Eye (tissue), 1 donor: ENCODE measurements at places on chromosomes 5 and 9.

GRCh38 chr5:151581812-151582583, 9.1 kb downstream of the FAT2 start:
- no peak for DNase-seq

DNA sequence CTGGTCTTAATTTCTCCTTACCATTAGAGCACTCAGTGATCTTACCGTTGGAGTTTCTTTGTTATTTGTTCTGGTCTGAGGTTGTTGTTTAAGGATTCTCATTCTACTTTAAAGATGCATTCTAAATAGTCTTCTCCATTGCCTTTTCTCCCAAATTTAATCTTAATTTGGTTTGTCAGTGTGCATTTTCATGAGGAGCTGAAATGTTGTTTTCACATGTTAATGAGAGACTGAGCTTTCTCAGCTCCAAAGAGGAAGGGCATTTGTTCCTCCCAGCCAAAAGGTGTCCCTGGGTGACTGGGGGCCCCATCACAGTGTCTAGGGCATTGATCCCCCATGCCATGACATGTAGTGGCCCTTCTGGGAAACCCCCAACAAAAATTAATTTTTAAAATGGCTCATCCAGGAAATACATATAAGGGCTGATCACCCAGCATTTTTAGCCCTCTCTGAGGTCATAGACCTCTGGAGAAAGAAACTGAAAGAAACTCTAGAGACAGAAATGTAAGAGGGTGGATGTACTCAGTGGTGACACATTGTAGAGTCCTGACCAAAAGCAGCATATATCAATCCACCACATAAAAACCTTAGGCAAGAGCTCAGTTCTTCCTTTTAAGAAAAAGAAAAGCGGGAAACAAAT, 240.4 kb upstream of the RAI14 start:
- no peak for DNase-seq

- DNase-seq, result no peak
Measured at GRCh38 chr5:72093217-72093616, 14.1 kb upstream of the MAP1B start.

DNA sequence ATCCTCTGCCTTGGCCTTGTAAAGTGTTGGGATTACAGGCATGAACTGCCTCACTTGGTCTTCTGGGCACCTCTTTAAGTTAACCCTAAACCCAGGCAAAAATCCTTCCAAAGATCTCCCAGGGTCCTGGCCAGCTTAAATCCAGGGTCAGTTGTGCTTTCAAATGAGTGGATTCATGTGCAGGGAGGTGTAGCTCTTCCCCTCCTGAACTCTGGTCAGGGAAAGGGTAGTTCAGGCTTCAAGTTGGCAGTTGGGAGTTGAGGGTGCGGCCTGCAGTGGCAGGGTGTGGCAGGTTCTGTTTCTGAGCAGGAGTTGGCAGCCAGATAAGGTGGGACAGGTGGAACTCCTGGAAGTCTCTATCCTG, 3.6 kb downstream of the HNRNPAB start:
- no peak for DNase-seq

GRCh38 chr9:134560654-134561053, 80.9 kb upstream of the COL5A1 start:
- DNase-seq, result no peak

DNA sequence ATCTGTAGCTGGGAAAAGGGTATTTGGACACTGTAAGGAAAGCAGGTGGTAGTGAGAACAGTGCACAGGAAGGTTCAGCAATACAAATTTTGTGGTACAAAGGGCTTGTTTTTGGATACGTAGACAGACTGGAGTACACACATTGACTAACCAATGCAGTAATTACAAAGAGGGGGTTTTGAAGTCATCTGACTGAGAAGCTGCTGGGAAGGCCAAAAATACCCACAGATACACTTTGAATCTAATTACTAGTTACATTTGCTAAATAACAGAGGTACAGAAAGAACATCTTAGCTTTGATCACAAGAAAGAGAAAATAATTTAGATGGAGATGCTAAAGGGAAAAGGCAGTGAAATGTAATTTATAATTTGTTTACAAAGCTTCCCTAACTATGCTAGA, 45.9 kb downstream of the PKD2L2 start:
- DNase-seq, result no peak

DNA sequence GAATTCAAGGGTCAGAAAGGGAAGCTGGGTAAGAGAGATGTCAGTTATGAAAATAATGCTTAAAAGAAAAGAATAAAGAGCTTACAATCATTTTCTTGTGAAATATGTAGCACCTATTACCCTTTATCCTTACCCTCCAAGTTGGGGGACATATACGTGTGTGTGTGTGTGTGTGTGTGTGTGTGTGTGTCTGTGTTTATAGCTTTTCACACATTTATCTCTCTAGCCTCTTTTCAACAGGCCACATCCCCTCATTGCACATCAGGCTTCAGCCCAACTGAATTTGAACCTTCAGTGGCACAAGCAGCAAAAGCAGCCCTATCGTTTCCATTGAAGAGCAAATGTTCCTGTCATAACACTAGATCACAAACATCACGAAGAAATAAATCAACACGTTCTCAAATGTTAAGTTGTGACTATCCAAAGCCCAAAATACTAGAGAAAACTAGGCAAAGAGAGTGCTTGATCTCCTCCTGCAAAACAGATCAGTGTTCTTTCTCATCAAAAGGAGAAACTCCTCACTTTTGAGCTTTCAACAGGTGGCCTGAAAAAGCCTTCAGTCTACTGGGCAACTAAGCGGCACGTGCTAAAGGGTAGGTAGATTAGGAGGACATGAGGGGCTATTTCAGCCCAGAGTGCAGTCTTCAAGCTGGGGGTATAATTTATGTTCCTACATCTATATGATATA, 416.4 kb downstream of the EFNA5 start:
- DNase-seq, result no peak

DNA sequence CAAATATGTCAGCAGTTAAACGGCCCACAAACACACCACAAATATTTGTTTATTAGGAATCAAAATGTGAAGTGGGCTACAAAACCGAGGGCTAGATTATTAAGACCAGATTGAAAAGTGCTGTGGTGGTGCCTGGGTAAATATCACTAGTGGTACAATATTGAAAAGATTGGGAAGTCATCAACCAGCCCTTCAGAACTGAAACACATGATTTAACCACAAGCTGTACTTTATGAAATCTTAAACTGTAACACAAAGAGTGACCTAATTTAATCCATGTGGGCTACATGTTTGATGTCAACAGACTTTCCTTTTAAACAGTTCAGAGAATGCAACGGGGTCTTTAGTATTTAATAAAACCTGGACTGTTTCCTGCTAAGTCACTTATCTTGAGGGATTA, 182.3 kb downstream of the SPATA31D1 start:
- peak; percentile 64 for DNase-seq

DNA sequence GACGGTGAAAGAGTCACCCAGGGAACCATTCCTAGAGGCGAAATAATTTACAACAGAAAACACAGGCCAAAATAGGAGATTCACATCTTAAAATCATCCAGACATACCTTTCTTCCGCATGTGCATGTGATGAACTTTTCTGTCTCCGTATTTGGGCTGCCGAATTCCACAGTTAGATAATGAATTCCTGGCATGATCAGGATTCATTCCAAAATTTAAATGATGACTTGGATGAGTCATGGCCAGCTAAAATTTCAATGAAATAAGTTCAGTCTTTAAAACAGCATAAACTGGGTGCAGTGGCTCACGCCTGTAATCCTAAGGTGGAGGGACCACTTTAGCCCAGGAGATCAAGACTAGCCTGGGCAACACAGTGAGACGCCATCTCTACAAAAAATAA, 82.7 kb downstream of the DROSHA start:
- DNase-seq, result no peak

GRCh38 chr5:94197970-94198369, 420.4 kb downstream of the KIAA0825 start:
- no peak for DNase-seq

GRCh38 chr5:129852747-129853352, 51.4 kb upstream of the CHSY3 start:
- peak; percentile 95 for DNase-seq

GRCh38 chr9:136085815-136086212, 9.3 kb downstream of the NACC2 start:
- no peak for DNase-seq

GRCh38 chr9:107523539-107523938, 34.0 kb upstream of the KLF4 start:
- no peak for DNase-seq

DNA sequence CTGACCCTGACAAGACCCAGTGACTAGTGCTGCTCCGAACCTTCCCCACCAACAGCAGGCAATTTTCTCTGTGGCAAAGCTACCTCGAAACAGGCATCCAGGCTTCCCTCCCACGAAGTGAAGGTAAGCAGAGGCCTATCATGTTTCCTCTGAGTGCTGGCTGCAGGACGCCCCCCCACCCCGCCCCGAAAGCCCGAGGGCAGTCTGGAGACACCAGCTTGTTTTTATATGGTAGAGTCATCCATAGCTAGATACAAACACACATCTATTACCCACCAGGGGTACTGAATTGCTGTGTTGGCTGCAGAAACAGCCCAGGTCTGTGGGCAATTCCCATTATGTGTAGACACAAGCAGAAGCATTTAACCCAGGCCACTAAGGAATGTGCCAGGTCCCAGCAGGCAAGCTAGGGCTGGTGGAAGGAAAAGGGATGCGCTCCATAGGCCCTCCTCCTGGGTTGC, 40.4 kb downstream of the LIX1 start:
- no peak for DNase-seq

DNA sequence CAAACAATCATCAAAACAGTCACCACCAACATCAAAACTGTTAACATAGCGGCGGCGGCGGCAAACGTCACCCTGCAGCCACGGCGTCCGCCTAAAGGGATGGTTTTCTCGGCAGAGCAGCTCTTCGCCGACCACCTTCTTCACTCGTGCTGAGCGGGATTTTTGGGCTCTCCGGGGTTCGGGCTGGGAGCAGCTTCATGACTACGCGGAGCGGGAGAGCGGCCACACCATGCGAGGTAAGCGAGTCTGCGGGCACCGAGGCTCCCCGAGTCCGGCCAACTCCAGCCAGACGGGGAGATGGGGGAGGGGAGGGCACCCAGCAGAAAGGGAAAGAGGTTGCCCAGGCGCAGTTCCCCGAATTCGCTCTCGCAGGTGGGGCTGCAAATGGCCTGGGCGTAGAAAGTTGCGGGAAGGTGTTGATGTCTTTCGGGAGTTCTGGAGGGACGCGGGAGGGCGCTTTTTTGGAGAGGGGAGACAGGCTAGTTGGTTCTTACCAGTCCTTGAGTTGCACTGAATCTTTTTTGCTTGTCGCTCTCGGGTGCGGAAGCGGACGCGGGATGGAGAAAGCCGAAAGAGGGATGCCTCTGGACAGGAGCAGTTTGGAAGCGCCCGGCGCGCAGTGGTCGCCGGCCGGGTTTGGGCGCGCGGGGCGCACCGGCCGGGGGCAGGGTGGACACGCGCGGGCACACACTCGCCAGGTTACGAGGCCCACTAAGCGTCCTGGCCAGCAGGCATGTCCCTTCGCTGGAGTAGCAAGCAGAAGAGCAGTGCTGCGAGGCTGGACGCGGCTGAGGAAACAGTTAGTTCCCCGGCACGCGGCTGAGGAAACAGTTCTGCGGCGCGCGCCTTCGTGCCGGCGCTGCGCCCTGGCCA, 849 bp downstream of the RORB start:
- peak; percentile 76 for DNase-seq

- DNase-seq, result no peak
Measured at GRCh38 chr5:31324842-31325241, 131.4 kb downstream of the CDH6 start.

DNA sequence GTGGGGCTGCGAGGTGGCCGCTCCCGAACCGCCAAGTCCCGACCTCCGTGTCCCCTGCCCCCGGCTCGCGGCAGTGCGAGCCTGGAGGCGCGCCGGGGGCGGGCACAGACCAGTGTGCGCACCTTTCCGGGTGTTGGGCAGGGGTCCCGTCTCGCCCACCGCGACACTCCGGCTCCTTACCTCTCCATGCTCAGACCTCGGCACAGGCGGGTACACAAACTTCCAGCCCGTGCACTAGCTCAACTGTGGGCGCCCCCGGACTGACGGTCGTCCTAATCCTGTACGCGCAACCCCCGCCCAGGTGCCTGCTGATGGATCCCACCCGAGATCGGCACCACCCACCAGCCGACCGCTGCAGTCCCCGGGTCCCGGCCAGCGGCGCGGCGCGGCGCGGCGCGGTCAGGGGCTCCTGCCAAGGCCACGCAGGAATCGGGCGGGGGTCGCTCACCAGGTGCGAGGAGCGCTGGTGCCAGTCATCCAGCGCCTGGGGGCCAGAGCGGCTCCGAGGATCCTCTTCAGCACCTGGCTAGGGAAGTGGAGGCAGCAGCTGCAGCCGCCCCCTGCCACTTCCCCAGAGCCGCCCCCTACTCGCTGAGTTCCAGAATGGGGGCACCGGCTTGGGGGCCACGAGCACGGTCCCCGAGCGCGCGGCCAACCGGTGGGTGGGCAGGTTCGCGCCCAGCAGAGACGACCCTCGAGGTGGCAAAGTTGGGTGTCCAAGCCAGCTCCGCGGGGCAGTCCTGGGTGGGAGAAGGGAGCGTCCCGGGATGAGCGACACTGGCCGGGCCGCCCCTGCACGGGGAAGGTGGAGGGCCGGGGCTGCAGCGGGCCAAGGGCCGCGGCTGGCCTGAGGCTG, 511 bp downstream of the SEMA5A start:
- DNase-seq, result peak; percentile 64

GRCh38 chr5:78345485-78345884, 14.9 kb upstream of the SCAMP1 start:
- no peak for DNase-seq

DNA sequence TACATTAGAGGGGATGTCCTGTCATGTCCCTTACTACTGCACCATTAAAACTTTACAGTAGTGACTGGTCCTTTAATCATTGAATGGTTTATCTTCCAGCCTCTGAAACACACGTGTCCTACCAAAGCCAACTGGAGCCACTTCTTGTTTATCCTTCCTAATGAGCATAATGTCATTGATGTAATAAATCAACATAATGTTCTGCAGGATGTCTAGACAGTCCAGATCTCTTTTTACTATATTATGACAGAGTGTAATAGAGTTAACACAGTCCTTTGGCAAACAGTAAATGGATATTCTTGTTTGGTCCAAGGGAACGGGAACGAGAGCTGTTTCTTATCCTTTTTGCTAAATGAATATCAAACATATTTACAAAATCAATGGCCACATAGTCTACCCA, 88.1 kb upstream of the PTPRD start:
- no peak for DNase-seq

GRCh38 chr5:150487199-150488061, 20.5 kb upstream of the NDST1 start:
- no peak for DNase-seq

GRCh38 chr5:177365845-177366527, 8.3 kb downstream of the RGS14 start:
- no peak for DNase-seq
